ENCODE measurements at places on chromosomes 4 and X.

DNA sequence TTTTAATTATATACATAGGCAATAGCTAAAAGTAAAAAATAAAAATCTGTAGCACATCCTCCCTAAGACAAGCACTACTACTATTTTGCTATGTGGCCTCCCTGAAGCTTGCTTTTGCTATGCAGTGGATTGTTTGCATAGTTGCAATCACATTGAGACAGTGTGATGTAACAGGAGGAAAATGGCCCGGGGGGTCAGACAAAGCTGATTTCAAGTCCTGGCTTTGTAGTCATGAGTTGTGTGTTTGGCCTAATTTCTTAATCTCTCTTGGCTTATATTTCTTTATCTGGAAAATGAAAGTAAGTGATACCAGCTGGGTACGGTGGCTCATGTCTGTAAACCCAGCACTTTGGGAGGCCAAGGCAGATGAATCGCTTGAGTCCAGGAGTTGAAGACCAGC is 166.6 kb downstream of the LHFPL1 start:
- DNase-seq, result no peak

DNA sequence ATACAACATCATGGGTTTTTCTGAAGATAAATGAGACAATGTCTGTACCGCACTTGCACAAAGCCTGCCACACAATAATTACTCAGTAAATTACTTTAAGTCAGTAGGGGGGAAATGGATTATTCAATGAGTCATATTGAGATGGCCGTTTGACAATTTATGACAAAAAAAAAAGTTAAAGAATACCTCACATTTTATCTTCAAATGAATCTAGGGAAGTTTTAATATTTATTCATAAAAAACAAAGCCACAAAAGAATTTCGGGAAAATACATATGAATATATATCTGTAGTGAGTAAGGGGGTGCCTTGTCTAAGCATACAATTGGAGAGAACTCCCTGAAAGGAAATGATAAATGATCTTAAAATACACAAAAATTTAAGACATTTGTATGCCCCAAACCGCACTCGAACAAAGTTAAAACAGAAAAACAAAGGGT is 197.0 kb upstream of the SLC7A11 start:
- DNase-seq, result no peak

- no peak for DNase-seq
Measured at GRCh38 chrX:1009771-1010170, 202.7 kb downstream of the CRLF2 start.

DNA sequence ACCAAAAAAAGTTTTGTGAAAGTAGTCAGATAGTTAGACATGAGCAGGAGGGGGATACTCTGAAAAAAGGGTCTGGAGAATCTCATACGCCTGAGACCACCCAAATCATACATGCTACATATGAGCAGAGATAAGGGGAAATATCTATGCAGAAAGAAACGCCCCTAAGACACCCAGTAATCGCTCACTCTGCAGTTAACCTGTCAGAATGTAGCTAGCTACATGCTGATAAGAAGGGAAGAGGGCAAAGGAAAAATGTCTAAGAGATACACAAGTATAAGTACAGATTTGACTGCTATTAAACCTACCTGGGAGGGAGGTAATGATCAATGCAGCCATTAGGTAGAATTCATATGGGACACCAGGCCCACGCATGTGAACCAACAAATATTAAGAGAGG is 1159.5 kb upstream of the PCDH10 start:
- DNase-seq, result no peak

DNA sequence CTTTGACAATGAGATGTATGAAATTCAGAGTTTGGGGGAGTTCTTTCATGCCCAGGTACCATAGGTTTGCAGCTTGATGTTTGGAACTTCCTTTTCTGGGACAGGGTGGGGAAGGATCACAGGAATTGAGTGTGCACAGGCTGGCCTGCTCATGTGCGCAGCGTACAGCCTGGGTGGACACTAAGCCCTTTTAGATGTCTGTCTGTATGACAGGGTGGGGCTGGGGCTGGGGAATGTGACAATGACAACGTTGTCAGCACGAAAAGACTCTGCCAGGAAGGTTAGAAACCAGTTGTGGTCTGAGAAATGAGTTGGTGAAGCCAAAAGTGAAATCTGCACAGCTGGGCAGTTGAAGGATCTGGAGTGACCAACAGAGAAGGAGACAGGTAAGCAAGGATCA is 47.4 kb downstream of the WWC2 start:
- DNase-seq, result no peak

- DNase-seq, result no peak
Measured at GRCh38 chr4:101238706-101239105, 108.6 kb downstream of the PPP3CA start.

GRCh38 chrX:148146121-148146520 is 165.0 kb downstream of the FMR1NB start:
- no peak for DNase-seq

GRCh38 chr4:39574946-39575345 is 47.7 kb upstream of the UGDH start:
- no peak for DNase-seq

- no peak for DNase-seq
Measured at GRCh38 chrX:83511208-83511607, 3.1 kb downstream of the POU3F4 start.

DNA sequence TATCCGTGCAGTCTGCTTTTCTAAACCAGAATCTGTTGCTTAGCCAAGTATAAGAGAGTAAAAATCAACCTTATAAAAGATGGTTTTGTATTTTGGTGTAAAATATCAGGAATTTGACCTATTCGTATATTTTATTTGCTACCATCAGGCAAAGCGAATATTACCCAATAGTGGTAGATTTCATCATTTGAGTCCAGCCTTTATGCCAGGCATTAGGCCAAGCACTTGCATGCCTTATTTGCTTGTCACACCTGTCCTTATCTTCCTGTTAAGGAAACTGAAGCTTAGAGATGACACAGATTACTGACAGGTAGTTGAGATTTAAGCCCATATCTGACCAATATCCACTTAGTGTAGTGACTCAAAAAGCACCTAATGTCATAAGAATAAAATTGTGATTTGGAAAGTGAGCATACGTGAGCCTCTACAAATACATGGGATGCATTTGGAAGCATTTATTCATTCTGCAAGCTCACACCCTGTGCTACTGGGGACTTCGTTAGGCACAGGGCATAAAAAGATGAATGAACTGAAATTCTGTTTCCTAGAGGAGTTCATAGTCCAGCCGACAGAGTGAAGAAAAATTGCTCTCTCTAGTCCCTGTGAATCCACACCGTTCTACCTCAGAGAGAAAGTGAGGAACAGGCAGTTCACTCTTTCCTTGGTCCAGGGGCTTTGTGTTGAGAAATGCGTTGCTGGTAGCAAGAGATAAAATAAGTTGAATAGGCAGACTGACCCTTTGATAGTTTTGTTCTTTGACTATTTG is 2.3 kb upstream of the RNF212 start:
- DNase-seq, result no peak

All from T-helper 9 cell (primary cell).